ENCODE measurements at places on chromosomes 4 and X.

DNA sequence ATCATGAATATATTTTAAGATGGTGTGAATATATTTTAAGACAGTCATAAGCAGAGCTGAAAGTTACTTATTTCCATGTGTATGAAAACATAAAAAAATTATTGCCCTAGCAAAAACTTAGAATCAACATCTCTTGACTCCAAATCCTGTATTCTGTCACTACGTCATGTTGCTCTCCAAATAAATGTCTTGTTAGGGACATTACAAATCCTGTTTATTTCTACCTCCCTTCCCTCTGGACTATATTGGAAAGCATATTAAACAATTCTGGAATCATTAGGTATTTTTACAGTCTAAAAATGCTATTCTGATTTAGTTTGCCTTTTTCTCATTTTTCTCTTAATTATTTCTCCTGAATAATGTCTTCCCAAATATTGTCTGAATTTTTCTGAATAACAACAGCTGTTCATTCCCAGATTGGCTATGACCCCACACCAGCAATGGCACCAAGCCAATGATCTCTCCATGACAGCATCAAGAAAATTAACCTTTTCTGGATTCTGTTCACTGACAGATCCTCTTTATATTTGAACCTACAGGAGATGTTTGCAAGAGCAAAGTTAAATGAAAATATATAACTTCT is 523.1 kb downstream of the IQCM start:
- peak; percentile 58 for DNase-seq

GRCh38 chr4:7938609-7939376 is 868 bp downstream of the AFAP1 start:
- peak; percentile 74 for DNase-seq

GRCh38 chr4:76898385-76898692 is 395 bp upstream of the SOWAHB start:
- DNase-seq, result no peak

DNA sequence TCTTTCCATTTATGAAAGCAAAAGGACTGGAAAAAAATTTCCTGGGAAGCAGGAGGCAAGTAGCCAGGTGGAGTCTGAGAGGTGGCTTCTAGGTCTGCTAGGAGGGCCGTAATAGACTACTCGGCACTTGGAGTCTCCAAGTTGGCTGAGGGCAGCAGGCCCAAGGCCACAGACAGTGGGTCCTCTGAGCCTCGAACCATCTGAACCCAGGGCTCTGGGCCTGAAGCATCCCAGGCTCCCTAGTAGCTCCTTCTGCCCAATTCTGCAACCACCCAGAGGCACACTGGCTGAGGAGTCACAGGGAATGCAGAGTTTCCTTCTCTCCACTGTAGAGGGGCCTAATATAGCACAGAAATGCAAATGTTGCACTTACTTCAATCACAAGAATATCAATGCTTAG is 19.8 kb downstream of the TKTL1 start:
- DNase-seq, result no peak

- DNase-seq, result no peak
Measured at GRCh38 chrX:100721328-100721727, 10.6 kb downstream of the SYTL4 start.

DNA sequence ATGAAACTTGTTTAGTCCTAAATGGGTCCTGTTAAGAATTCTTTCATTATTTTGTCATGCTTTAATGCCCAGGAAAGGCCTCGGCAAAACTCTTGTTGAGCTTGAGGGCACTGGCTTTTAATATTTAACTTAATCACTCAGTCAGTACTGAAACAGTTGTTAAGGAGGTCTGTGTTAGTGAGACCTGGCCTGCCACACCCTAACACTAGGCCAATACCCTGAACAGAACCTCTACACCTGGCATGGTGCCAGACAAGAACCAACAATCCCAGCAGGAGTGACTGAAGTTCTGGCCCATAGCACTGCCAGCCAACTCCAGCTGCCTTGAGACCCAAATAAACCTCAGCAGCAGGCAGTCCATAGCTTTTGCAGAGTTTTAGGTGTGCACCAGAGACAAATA is 85.7 kb upstream of the ITM2A start:
- no peak for DNase-seq

- peak; percentile 45 for DNase-seq
Measured at GRCh38 chr4:2255501-2256155, 6.3 kb downstream of the MXD4 start.

- no peak for DNase-seq
Measured at GRCh38 chr4:153781717-153782416, 7.0 kb downstream of the SFRP2 start.

DNA sequence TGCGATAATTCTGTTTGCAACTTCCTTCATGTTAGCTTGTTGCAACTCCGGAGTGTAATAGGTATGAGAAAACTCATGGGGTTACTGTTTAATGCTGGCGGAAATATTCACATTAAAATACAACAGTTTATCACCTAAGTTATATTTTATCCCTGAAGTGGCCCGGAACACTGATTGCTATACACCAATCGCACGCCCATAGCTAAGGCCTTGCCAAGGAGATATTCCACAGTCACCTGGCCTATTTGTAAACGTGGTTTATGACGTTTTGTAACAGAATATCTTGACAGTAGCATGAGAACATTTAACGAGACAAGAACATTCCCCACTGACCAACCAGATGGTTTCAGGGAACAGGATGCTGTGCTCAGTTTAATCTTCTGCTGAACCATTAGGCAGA is 23.2 kb upstream of the FAM90A26 start:
- no peak for DNase-seq

DNA sequence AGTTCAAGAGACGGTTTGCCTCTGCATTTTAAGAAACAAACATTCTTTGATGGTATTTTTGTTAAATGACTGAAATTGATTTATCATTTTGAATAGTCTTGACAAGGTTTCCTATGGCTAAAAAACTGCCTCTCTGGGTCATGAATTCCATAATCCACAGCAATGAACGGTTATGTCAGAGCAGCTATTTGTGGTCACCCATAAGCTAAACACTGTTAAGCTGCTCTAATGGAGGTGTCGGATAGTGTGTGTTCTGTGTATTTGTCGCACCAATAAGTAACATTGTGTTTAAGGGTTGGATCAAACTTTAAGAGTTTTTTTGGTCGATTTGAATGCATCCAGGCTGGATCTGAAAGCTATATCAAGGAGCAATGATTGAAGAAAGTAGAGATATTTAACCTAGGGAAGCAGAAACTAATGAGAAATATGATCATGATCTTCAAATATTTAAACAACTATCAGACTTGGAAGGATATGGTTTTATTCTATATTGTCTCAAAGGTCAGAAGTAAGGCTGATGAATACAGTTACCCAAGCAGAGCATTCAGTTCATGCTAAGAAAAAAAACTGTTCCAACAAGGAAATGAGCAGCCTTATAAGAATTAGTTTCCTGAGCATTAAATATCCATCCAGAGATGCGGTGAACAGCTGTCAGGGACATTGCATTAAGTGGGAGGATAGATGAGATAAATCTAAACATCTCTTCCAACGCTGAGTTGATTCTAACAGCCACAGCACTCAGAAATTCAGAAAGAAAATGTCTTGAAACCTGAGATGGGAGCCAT is 232.3 kb upstream of the RPS6KA3 start:
- DNase-seq, result no peak

GRCh38 chrX:20224814-20225487 is 41.8 kb downstream of the RPS6KA3 start:
- DNase-seq, result no peak

DNA sequence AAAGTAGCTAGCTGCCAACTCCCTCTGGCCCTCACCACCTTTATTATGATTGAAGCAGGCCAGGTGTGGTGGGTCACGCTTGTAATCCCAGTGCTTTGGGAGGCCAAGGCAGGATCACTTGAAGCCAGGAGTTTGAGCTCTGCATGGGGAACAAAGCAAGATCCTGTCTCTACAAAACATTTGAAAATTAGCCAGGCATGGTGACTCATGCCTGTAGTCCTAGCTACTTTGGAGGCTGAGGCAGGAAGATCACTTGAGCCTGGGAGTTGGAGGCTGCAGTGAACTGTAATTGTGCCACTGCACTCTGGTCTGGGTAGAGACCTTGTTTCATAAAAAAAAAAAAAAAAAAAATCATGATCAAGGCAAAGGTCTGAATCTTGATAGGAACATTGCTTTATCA is 467.0 kb upstream of the DIPK2B start:
- DNase-seq, result no peak

GRCh38 chr4:139951021-139951420 is 203.0 kb downstream of the MAML3 start:
- DNase-seq, result no peak

DNA sequence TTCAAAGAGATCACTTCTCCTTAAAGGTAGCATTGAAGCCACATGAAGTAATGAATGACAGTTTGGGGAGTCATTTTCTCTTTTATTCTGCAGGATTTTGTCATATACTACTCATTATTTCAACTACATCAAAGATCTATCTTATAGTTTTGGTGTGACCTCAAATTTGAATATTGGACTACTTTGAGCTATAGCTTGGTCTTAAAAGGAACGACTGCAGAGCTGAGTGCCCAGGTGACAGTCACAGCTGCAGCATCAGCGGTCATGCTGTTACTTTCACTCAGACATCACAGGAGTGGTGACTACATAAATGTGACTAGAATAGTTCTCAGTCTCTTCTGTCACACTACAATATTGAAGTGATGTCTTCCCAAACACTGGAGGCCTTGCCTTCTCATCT is 10.7 kb upstream of the SPCS3 start:
- DNase-seq, result no peak

DNA sequence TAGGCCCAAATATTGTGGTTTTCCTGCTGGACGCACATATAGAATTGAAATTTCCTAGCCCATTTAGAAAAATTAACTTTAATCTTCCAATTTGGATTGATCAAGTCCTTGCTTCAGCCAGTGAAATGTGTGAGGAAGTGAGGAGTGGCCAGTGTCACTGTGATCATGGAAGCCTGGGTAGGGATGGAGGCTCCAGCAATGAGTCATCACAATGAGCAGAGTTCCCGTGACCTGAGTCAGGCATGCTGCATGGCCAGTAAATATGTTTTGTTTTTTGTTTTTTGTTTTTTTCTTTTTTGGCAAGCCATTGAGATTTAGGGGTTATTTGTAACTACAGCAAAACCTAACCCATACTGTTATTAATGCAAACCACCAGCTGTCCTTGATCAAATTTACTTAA is 52.1 kb downstream of the IDS start:
- no peak for DNase-seq

DNA sequence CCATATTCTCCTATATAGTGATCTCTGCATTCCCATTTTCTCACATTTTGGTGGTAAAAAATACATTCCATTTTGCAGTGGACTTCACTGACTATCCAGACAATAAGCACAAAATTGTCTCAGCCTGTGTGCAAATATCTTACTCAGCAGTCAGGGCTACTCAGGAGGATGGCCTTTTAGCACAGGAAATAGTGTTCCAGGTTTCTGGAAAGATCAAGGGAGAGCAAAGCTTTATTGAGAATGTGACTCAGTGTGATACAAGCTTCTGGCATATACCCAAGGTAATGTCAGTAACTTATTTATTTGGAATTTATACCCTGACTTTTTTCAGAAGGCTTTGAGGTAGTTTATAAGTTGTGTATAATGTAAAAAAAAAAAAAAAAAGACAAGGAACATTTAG is 233.4 kb downstream of the TEX13A start:
- no peak for DNase-seq

DNA sequence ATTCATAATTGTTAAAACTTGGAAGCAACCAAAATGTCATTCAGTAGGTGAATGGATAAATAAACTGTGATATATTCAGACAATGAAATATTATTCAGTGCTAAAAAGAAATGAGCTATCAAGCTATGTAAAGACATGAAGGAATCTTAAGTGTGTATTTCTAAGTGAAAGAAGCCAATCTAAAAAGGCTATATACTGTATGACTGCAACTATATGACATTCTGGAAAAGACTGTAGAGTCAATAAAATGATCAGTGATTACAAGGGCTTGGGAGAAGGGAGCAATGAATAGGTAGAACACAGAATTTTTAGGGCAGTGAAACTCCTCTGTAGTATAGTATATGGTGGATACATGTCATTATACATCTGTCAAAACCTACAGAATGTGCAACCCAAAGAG is 139.9 kb downstream of the FRYL start:
- DNase-seq, result no peak

DNA sequence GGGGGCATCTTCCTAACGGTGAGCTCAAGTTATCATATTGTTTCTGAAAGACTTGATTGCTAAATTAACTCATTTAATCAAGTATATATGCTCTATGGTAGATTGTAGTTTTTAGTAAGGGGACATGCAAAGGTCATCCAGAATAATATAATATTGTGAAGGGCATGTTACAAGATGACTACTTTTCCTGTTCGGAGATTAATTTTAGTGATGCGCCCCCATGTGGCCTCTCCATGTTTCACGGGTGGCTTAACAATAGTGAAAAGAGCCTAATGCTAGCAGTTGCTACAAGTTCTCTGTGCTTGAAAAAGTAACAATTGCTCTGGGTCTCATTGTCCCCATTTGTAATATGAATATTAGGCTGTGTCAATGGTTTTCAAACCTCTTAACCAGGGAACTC is 12.2 kb downstream of the SMPX start:
- DNase-seq, result no peak

GRCh38 chr4:54473798-54474197 is 184.0 kb upstream of the KIT start:
- no peak for DNase-seq

GRCh38 chr4:85724791-85725563 is 250.0 kb downstream of the ARHGAP24 start:
- no peak for DNase-seq

GRCh38 chr4:2071252-2071911 is 12.3 kb downstream of the NAT8L start:
- peak; percentile 15 for DNase-seq

- DNase-seq, result no peak
Measured at GRCh38 chr4:68717999-68718398, 47.5 kb upstream of the UGT2B15 start.

DNA sequence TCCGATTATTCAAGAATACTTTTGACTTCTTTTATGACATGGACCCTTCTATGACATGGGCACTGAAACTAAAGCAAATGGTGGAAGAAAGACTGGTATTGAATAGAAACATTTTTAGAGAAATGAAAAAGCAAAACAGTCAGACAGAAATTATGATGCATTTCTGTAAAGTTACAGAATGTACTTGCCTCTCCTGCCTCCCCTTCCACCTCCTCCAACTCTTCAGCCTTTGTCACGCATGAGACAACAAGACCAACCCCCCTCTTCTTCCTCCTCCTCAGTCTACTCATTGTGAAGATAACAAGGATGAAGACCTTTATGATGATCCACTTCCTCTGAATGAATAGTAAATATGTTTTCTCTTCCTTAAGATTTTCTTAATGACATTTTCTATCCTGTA is 46.3 kb upstream of the HUWE1 start:
- DNase-seq, result no peak

DNA sequence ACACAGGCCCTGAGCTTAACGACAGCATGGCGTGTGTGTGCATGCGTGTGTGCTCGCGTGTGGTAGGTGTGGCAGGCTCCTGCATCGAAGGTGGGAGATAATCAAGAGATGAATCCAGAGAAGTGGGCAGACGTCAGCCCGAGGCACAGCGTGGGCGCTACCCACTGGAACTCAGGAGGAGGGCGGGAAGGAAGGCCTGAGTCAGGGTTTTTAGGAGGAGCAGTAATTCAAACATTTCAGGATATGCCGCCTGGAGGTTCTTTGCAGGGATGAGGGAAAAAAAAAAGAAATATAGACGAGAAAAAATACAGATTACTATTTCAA is 66.3 kb upstream of the STX18 start:
- DNase-seq, result no peak

- DNase-seq, result no peak
Measured at GRCh38 chr4:4884611-4885010, 25.1 kb downstream of the MSX1 start.
